ENCODE measurements at places on chromosomes 16 and 17.

GRCh38 chr16:89517128-89517527, 8.9 kb downstream of the SPG7 start:
- DNase-seq, result no peak

GRCh38 chr16:59392911-59393310, 658.8 kb upstream of the GOT2 start:
- no peak for DNase-seq

DNA sequence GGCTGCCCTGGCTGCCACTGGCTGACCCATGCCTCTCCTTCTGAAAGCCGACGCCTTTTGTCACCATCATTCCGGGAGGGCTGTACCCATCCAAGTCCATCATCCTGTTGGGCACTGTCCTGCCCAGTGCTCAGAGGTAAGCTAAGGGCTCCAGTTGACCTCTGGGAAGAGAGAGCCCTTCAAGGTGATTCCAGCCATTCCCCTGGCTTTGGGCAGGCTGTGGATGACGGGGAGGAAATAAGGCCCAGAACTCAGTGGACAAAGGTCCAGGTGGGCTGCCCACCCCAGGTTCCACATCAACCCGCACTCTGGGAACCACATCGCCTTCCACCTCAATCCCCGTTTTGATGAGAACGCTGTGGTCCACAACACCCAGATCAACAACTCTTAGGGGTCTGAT, 45.8 kb downstream of the NOS2 start:
- DNase-seq, result no peak

GRCh38 chr17:15456496-15456895, 10.9 kb downstream of the CDRT4 start:
- no peak for DNase-seq

DNA sequence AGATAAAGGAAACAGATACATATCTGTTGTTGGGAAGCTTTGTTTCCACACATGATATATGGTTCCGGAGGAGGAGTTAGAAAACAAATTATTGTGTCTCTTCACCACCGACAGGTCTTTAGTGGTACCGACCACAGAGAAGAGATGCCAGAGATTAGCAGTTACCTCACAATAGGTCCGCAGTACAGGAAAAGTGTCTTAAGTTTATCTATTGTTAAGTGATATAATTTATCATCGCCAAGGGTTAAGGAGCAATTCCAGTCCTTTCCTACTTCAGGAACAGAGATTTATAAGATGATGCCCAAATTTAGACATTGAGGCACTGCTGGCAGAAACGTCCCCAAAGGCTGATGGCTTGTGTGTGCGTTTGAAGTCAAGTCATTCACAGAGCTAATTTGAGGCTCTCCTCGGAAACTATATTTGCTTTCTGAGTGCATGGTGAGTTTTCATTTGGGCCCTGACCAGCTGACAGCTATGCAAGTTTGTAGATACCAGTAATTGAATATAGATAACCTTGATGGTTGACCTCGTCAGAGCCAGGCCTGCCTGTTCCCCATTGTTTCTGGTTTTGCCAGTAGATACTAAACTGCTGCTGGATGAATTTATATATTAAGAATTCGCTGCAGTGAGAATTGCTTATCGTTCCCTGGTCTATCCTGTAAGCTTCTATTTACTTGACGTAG, 196.4 kb upstream of the IRX3 start:
- no peak for DNase-seq

- DNase-seq, result no peak
Measured at GRCh38 chr16:10762336-10763016, 18.8 kb downstream of the NUBP1 start.

- no peak for DNase-seq
Measured at GRCh38 chr17:79473876-79474440, 136.9 kb downstream of the RBFOX3 start.

GRCh38 chr16:84132527-84133285, 12.3 kb downstream of the HSDL1 start:
- DNase-seq, result no peak

- peak; percentile 93 for DNase-seq
Measured at GRCh38 chr17:4967539-4968485, at the start of gene SPAG7. SPAG7 (minus strand) TSS chr17:4967817; CDS start chr17:4967804, 13 bp downstream.

DNA sequence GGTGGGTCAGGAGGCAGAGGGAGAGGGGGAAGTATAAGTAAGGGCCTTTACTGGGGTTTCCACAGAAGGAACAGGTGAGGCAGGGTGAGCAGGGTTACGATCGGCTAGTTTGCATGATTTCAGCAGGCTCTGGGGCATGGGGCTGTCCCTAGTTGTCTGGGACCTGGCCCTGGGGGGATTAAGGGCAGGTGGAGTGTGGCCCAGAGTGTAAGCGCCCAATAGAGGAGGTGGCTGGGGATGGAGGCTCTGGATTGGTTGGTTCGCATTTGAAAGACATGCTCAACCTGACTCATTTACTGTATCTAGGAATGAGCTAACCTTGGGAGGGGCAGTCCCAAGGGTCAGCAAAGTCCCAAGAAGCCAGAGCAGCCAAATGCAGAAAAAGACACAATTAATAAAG, 230.3 kb downstream of the MAP2K4 start:
- no peak for DNase-seq

GRCh38 chr17:44925731-44926697, 10.7 kb upstream of the GFAP start:
- no peak for DNase-seq

DNA sequence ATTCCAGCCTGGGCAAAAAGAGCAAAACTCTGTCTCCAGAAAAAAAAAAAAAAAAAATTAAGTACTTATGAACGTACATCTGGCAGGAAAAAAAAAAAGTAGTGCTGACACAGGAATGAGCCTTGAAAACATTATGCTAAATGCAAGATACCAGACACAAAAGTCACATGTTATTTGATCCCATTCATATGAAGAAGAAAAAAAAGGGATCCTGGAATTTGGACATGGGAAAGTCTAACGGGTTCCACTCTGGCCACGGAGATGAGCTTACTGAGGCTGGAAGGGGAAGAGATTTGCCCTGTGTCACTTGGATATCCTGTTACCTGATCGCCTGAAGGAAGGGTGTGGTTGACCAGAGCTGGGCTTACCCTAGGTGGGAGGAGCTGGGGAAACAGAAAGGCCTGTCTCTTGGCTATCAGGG, 251.9 kb downstream of the PARN start:
- DNase-seq, result peak; percentile 53

- DNase-seq, result peak; percentile 58
Measured at GRCh38 chr17:82734987-82735866, at the start of gene FN3K. FN3K (plus strand) TSS chr17:82735615; CDS start chr17:82735637, 22 bp downstream.

GRCh38 chr16:54327609-54328008, 41.0 kb upstream of the IRX3 start:
- no peak for DNase-seq

DNA sequence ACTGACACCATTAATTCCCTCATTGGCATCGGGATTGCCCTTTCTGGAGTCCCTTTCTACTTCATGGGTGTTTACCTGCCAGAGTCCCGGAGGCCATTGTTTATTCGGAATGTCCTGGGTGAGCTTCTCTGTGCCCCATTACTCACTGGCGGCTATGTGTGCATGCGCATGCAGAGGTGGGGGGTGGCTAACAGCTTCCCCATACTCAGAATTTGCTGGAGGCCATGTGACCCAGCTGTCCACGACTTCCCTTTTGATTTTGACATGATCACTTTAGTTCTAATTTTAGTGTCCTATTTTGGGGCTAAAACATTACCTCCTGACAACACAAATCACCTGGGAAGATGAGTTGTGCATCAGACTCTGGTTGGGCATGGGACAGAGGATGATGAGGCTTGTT, 14.1 kb downstream of the SLC7A6OS start:
- no peak for DNase-seq

DNA sequence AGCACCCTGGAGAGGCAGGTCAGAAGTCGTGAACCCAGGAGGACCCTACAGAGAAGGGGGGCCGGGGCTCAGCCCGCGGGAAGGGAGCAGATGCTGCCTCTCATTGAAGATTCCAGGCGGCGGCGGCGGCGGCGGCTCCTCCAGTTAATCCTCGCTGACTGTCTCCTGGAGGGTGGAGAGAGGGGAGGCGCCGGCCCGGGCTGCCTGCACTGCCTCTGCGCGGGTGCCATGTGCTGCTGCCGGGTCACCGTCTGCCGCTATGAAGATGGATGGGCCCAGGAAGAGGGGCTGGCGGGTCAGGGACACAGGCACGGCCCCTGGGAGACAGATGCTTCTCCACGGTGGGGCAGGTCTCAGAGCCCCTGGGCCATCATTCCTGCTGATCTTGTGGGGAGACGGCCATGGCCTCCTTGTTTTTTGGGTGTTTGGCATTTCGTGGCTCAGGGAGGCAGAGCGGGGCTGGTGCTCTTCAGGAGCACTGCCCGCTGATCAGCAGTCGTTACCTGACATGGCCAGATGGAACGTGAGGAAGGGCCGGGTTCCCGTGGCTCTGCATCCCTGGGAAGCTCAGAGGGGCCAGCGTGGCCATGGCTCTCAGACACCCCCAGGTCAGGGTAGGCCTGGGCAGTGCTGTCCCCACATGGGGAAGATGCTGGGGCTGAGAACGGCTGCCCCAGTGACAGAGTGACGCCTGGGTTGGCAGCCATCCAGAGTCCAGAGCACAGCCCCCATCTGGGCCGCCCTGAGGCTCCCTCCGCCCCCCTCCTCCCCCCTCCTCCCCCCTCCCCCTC, 36.1 kb downstream of the GINS2 start:
- DNase-seq, result no peak

GRCh38 chr16:79500286-79500685, 100.3 kb downstream of the MAF start:
- no peak for DNase-seq

- no peak for DNase-seq
Measured at GRCh38 chr17:13977837-13978236, 91.5 kb upstream of the COX10 start.

DNA sequence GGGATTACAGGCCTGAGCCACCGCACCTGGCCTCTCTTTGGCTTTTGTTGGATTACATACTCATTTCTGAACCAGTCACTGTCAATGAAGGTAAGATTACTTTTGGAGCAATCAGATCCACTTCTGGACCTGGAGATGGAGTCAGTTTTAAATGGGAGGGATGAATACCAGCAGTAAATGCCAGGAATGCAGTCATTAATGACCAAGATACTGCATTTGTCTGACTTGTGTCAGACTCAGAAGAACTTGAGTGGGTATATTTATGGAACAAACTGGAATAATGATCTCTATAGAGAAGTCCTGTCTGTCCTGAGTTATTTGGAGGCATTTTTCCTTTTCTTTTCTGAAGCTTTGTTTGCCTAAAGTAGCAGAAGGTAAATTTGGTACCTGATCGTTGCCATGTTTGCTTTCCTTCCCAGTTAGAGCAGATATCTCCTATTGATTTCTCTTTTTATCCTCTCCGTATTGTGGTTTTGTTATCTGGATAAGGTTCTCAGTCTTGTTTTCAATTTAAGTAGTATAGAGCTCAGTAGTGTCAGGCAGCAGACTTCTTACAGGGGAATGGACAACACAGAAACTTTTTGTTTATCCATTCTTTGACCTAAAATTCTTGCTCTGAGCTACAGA, 10.7 kb downstream of the NLK start:
- no peak for DNase-seq

GRCh38 chr16:66996983-66997358, 8.6 kb downstream of the CES4A start:
- no peak for DNase-seq

- DNase-seq, result no peak
Measured at GRCh38 chr16:28590384-28591340, 6.2 kb downstream of the SULT1A2 start.

- no peak for DNase-seq
Measured at GRCh38 chr17:64410750-64411490, 20.3 kb upstream of the PECAM1 start.

- no peak for DNase-seq
Measured at GRCh38 chr17:48253975-48254374, 146.4 kb downstream of the SNX11 start.

- DNase-seq, result peak; percentile 64
Measured at GRCh38 chr17:20156196-20157000, 147.2 kb downstream of the SPECC1 start.

DNA sequence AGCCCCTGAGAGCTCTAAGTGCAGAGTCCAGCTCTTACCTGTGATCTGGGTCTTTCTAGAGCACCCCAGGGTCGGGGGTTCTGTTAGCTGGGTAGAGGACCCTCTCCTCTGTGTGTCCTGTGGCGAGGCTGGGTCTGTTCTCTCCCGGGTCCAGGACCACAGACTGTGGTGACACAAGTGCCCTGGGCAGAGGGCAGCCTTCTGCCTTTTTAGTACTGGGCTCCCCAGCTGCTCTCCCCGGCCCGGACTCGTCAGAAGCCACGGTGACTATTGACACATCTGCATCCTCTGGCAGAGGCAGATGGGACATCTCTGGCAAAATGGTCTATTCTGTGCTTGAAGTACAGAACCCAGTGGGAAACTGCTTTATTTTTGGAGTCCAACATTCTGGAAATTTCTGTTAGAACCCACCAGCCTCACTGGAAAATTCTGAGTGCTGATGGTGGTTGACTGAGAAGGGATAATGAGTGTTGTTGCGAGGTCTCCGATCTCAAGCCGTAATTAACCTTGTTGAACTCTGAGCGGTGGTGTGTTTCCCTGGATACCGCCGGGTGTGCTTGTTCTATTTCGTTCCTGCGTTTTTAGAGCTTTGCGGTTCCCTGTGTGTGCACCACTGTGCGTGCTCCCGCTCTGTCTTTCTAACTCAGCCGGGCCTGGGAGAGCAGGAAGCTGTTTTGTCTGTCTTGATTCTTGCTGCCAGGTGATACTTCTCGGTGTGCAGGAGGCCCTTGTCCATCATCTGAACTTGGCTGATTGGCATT, 26.0 kb upstream of the NUDT16L1 start:
- no peak for DNase-seq
